LHCN-M2 (cell line): ENCODE measurements at places on chromosomes 13 and 19.

DNA sequence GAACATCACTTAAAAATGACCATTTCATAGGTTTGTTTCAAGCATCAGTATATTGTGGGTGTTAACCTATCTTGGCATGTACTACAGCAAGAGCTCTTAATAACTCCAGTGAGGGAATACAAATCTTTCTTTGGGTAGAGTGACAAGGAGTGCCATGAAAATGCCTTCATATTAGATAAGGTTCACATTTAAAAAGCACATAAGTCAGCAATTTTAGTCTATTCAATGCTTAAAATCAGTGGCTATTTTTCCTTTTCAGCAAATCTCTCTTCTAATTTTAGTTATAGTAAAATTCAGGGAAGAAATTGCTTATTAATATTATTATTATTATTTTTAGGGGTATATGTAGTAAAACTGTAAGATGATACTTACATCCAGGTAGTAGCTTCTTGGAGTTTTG lies 291.1 kb downstream of the GPC6 start:
- DNase-seq = no peak

GRCh38 chr19:29667901-29668341 lies 2.7 kb downstream of the PLEKHF1 start:
- no peak for DNase-seq

DNA sequence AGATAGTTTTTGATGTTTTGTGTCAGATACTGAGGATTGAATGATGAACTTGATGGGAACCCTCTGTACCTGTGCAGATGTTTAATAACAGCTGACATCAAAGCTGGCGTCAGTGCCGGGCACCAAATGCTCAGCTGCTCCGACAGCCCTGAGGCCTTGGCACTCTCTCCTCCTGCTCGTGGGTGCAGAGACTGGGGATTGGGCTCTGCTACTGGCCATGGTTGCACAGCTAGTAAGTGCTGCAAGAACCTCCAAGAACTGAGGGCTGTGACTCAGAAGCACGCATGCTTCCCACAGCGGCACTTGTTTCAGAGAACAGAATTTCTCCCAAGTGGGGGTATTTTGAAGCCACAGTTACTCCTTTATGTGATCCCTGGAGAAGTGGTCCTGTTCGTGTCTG lies 5.9 kb downstream of the LAMP1 start:
- no peak for DNase-seq

DNA sequence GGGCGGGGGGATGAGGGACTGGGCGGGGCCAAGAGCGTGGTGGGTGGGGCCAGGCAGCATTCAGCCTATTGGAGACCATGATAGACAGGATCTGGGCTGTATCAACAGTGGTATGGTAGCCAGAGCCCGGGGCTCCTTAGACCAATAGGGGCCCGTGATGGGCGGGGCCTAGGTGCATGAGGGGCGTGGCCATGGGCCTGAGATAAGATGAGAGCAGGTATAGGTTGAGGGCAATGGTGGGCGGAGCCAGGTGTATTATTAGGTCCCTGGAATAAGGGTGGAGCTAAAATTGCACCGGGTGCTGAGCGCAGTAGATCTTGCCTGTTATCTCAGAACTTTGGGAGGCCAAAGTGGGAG lies 5.3 kb downstream of the ABCA7 start:
- no peak for DNase-seq
